ENCODE measurements at places on chromosomes 4 and X.

DNA sequence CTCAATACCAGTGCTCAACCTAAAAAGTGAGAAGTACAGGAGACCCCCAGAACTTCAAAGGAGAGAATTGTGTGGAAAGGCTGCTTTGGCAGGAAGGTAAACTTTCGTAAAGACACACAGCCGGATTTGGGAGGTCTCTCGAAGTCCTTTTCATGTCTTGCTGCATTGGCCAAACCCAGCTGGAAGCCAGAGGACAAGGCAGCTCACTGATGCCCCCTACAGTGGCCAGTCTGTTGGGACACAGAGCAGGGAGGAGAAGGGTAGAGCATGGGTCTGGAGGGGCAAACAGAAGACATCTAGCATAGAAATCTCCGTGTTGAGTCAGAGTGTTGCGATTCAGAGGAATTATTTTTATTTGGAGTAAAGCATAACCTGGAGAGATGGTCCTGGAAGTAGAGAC, 198.9 kb downstream of the ANK2 start:
- peak; percentile 23 for DNase-seq

- no peak for DNase-seq
Measured at GRCh38 chr4:169163495-169163894, 107.3 kb downstream of the SH3RF1 start.

- DNase-seq, result no peak
Measured at GRCh38 chr4:119873132-119873531, 193.5 kb downstream of the MAD2L1 start.

DNA sequence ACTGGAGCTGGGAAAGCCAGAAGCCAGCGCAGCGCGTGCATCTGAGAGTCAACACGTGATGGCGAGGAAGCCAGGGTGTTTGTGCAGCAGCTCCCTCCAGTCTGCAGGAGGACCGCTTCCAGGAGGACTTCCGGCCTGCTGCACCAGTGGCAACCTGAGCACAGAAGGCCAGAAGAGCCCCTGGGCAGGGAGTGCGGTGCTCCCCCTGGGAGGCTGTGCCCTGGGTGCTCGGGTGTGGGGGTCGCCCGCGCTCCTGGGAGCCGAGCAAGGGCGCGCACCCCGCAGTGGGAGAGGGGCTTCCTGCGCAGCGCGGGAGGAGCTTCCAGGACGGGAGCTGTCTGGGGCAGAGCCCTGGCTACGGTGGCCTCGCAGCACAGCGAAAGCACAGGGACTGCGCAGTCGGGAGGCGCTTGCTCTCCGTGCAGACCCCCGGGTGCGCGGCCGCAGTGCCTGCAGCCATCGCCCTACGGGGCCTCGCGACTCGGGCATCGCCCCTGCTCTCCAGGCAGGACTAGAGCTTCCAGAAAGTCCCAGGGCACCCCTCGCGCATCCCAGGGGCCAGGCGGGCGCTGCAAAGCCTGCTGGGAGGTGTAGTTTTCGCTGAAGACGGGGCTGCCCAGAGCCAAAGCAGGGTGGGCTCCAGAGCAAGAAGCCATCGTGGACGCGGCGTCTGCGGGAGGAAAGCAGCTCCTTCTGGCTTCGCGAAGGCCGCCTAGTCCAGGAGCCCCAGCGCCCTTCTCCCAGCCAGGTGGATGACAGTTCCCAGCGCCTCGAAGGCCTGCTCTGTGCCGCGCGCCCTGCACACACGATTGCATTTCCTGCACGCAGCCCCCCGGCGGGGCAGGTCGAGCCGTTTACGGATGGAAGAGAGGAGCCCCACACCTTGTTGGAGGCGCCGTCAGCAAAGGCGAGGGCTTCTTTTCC, 24.1 kb upstream of the WFS1 start:
- DNase-seq, result peak; percentile 74

- no peak for DNase-seq
Measured at GRCh38 chrX:57906790-57907189, 3.5 kb downstream of the ZXDA start.

GRCh38 chrX:38992441-38993096, 191.3 kb downstream of the MID1IP1 start:
- no peak for DNase-seq
